ENCODE measurements at places on chromosomes 1 and 21.
A peak's percentile ranks its signal among the peaks of the same experiment; 100 is the strongest.

- DNase-seq = no peak
Observed at GRCh38 chr21:24941316-24942185, 665.7 kb downstream of the MRPL39 start.

GRCh38 chr1:24481101-24481500 is 21.5 kb upstream of the RCAN3 start:
- DNase-seq = peak; percentile 94

DNA sequence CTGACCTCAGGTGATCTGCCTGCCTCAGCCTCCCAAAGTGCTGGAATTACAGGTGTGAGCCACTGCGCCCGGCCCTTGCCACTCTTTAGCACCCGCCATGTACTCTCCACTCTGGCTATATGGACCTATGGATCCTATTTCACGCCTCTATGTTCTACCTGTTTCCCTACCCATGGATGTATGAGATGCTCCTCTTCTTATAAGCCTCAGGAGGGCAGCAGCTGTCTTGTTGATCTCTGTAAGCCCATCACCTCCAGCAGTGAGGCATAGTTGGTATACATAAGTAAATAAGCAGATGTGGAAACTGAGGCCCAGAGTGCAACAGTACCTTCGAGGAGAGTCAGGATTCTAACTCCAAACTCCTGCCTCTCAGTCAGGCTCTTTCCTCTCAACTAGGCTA is 24.7 kb upstream of the ARTN start:
- DNase-seq = no peak

DNA sequence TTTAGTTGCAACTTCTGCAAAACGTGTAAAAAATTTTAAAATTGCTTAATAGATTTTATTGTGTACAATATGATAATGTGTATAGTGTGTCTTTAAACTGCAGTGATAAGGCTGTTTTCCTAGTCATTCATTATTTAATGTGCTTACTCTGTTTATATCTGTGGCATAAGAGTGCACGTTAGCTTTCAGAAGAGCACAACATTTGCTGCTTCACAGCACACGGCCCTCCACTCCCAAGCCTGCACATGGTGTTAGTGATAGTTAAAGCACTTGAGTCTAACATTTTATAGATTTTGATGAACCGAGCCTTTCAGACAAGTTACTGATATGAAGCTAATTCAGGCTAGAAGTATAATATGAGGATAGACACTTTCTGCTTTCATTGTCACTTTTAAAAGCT is 120.6 kb downstream of the ADGRL2 start:
- no peak for DNase-seq

DNA sequence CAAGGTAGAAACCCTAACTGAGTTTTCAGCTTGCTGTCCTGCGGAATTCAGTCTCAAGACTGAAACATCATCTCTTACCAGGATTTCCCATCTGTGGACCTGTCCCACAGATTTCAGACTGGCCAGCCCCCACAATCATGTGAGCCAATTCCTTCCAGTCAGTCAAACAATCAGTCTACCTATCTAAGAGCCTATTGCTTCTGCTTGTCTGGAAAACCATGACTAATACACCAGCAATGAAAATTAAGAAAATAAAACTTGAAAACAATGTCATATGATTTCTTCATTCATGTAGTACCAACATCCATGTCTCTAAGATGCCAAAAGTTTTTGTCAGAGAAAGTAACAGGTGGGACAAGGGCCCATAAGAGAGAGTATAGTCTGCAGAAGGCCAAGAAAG is 57.6 kb upstream of the CRB1 start:
- no peak for DNase-seq

GRCh38 chr1:12276225-12276624 is 46.4 kb downstream of the VPS13D start:
- DNase-seq = peak; percentile 52

DNA sequence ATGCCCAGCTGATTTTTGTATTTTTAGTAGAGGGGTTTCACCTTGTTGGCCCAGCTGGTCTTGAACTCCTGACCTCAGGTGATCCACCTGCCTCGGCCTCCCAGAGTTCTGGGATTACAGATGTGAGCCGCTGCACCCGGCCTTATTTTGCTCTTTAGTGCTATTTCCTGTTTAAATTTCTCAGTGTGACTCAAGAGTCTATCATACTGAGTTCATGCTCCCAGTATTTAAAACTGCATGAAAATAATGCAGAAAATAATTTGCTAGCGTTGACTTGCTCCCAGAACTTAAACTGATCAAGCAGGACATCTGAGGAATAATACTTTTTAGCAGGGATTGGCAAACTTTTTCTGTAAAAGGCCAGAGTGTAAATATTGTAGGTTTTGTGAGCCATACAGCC is 86.4 kb upstream of the C1orf21 start:
- DNase-seq = no peak

DNA sequence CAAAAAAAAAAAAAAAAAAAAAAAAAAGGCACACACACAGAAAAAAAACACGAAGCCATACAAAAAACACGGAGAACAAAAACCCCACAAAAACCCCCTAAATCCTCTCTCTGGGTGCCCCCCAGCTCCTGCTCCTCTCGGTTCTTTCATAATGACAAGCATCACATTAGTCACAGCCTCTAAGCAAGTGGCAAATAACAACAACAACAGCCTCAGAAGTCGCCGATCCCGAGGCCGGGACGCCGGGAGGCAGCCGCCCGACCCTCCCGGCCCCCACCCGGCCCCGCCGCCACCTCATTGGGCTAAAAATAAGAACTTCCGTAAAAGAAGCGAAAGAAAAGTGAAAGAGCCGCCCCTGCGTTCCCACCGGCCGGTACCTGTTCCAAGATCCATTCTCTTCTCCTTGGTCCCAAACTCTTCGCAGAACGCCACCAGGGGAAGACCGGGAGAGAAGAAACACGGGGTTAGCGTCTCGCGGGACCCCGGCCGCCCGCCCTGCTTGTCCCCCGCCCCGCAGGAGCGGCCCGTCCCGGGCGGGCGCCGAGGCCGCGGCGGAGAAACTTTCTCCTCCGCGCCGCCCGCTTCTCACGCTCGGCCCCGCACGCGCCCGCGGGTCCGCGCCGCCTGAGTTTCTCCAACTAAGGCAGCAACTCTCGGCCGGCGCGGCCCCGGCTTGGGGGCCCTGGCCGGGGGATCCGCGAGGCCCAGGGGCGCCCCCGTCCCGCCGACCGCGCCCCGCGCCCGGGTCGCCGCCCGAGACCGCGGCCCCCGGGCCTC is 102.8 kb downstream of the CASZ1 start:
- no peak for DNase-seq

DNA sequence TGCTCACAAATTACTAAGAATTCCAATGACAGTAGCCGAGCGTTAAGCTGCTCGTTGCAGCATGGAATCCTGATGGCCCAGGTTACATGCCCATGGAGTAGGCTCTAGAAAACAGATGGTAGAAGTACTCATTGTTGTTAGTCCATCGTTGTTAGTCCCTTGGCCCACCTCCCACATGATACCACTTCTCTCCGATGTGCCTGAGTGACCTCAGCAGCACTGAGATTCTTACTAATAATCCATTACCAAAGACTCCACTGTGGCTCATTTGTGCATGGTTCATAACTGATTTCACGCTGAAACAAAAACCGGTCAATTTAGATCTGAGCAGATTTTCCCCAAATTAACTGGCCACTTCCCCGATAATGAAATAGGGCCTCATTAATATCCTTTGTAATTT is 772.3 kb upstream of the CXADR start:
- no peak for DNase-seq

DNA sequence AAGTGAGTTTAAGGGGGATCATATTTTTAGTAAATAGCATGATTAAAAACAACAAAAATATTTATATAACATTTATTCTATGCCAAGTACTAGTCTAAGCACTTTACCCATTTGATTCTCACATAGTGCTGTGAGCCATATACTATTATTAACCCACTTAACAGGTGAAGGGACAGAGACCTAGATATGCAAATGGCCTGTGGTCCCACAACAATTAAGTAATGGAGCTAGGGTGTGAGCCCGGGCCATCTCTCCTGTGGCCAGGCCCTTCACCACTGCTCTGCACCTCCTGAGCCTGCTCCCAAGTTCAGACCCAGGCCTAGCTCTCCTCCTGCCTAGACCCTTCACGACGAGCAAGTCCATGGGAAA is 537 bp downstream of the ASCL5 start:
- DNase-seq = no peak

GRCh38 chr1:41936107-41936506 is 17.4 kb upstream of the HIVEP3 start:
- DNase-seq = no peak

DNA sequence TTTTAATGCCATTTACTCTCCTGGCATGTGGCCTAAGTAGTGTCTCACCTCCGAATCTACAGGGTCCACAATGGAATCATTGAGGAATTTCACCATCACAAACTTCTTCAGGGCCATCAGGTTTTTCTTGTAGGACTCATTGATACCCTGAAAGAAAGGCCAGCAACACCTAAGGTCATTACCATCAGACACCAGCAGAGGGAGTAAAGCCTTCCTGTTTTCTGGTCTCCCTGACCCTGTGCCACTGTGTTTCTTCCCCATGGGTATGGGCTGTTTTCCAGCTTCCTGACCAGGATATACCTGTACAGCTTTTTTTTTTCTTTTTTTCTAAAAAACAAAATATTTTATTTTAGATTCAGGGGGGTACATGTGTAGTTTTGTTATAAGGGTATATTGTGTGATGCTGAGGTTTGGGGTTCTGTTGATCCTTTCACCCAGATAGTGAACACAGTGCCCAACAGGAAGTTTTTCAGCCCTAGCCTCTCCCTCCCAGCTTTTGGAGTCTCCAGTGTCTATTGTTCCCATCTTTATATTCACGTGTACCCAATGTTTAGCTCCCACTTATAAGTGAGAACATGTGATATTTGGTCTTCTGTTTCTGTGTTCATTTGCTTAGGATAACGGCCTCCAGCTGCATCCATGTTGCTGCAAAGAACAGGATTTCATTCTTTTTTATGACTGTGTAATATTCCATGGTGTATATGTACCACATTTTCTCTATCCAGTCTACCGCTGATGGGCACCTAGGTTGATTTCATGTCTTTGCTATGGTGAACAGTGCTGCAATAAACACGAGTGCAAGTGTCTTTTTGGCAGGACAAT is 18.3 kb downstream of the PPT1 start:
- DNase-seq = peak; percentile 48

DNA sequence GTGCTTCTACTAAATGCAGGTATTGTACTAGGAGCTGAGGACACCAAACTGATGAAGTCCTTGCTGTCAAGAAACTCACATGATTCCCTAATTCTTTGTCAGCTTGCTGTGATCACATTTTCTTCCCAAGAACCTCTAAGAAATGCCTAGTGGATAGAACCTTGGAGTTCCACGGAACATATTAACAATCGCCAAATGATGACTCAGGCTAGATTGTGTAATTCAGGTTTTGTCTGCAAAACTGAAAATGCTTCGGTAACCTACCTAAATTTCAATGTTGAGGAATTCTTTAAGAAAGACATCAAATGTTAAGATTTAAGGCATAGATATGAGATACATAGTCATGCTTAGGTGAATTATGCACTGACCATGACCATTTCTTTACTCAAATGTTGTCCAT is 1.7 kb upstream of the GADD45A start:
- no peak for DNase-seq

DNA sequence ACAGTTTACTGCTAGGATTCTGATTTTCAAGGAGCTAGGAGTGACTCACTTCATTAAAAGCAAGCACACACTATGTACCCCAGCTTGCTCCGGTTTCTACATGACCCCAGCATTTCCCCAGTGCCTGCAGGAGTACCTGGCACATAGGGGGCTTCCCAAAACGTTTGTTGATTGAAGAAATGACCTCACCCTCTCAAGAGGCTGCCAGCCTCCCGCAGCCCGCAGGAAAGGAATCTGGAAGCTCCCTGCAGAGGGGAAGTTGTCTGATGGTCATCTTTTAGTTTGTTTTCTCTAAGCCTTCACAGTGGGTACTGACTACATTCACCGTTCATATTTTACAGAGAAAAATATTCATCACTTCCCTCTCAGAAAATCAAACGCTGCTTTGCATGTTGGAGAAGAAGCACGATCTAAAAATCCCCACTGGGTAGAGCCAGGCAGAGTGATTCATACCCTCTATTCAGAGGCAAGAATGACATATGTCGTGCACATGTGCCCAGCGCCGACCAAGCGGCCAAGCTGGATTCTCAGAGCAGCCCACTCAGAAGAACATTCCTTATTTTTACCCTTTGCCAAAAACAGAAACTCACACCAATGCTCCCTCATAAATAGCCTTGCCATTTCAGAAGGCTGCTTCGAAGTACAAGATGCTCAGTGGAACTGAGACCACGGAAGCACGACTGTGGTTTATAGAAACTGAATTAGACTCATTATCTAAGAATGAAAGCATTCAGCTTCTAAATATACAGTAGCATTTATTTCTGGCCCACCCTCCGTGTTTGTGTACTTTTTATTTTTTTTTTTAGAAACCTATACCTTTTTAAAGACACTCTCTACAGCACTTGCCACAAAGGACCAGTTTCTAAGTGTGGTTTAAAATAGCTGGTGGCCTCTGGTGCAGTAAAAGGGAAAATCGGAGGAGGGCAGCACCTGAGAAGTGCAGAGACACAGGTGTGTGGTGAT is 143.2 kb downstream of the MIS18A start:
- no peak for DNase-seq

DNA sequence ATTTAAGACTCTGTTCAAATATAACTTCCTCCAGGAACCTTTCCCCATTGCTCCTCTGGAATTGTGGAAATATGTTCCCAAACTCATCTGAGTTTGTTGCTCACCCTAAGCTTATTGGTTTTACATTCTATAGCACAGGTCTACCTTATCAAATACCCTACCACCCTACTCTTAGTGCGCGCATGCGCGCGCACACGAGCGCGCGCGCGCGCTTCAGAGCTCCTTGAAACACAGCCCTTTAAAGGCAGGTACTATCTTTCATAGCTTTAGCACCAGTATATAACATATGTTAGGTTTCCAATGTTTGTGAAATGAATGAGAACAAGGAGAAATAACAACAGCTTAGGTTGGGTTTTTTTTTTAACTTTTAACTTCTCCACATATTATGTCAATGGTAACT is 3.5 kb downstream of the IPP start:
- DNase-seq = no peak

- no peak for DNase-seq
Observed at GRCh38 chr1:179029321-179029759, 3.6 kb downstream of the FAM20B start.

DNA sequence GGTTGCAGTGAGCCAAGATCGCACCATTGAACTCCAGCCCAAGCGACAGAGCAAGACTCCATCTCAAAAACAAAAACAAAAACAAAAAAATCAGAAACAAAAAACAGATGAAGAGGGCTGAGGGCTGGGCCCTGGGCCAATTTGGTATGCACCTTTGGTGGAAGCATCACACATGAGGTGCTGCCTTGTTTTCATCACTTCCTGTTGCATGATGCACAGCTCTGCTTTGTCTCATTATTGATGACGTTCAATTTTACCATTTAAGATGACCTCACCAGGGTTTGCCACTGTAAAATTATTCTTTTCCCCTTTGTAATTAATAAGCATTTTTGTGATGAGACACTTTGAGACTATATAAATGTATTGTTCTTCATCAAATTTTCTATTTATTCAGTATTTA is 9.8 kb upstream of the IFNAR2 start:
- DNase-seq = no peak

DNA sequence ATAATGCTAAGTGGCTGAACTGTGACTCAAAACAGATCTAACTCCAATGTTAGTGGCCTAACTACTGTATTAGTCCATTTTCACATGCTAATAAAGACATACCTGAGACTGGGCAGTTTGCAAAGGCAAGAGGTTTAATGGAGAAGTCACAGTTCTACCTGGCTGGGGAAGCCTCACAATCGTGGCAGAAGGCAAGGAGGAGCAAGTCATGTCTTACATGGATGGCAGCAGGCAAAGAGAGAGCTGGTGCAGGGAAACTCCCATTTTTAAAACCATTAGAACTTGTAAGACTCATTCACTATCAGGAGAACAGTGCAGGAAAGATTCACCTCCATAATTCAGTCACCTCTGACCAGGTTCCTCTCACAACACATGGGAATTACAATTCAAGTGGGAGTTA is 79.7 kb upstream of the CACYBP start:
- no peak for DNase-seq
